ENCODE measurements at places on chromosomes 13 and 19.

GRCh38 chr13:32925506-32925905, 90.7 kb upstream of the KL start:
- no peak for DNase-seq

- DNase-seq: no peak
Observed at GRCh38 chr13:97211300-97211699, 10.8 kb upstream of the MBNL2 start.

DNA sequence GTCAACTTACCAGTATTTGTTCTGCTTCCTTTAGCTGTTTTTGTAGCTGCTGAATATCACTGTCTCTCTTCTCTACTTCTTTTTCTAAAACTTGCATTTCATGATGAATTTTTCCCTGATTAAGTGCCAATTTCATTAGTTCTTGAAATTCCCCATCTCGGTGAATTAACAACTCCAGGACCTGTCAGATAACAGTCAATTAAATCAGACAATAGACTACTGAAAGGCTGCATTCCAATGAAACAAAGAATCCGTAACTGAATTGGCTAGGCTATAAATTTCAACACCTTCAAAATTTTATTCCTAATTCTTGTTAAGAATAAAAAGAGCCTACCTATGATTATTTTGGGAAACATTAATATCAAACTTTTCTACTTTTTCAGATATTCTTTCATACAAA, 8.6 kb downstream of the MED4 start:
- no peak for DNase-seq

GRCh38 chr19:17836530-17836929, 11.3 kb downstream of the JAK3 start:
- DNase-seq: no peak

DNA sequence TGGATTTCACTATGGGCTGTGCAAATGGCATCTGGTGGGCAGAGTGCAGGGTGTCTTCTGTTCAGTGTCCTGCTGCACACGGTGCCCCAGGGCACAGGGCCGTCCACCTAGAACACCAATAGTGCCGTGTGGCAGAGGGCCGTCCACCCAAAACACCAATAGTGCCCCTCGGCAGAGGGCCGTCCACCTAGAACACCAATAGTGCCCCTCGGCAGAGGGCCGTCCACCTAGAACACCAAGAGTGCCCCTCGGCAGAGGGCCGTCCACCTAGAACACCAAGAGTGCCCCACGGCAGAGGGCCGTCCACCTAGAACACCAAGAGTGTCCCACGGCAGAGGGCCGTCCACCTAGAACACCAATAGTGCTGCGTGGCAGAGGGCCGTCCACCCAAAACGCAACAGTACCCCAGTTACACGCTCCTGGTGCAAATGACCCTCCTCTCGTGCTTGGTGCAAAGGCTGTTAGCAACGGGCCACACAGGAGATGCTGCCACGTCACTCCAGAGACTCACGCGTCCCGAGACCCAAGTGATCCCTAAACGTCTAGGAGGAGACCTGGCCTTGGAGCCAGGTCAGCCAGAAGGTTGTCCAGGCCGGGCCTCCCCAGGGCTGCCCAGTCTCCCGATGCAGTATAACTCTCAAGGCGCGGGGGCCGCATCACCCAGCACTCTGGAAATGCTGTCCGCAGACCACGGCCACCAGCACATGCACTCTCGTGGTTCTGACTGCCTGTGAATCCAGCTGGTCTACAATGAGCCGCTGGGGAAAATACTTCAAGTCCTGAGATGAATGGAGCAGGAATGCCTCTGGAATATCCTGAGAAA, 51.5 kb downstream of the RASA3 start:
- DNase-seq: no peak

GRCh38 chr13:27026396-27026795, 145.2 kb downstream of the USP12 start:
- DNase-seq: no peak

- DNase-seq: peak; percentile 13
Observed at GRCh38 chr13:99658261-99658991, 157.2 kb downstream of the TM9SF2 start.

- no peak for DNase-seq
Observed at GRCh38 chr13:85638265-85638664, 161.0 kb downstream of the SLITRK6 start.

GRCh38 chr13:76349700-76350099, 536.5 kb downstream of the KCTD12 start:
- no peak for DNase-seq

DNA sequence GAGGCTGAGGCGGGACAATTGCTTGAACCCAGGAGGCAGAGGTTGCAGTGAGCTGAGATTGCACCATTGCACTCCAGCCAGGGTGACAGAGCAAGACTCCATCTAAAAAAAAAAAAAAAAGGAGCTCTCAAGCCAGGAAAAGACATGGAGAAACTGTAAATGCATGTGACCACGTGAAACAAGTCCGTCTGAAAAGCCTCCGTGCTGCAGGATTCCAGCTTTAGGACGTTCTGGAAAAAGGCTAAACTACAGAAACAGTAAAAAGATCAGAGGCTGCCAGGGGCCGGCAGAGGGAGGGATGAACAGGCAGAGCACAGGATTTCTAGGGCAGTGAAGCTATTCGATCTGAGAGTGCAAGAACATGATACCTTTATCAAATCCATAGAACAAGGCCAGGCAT, 40.7 kb upstream of the NDUFS7 start:
- no peak for DNase-seq

DNA sequence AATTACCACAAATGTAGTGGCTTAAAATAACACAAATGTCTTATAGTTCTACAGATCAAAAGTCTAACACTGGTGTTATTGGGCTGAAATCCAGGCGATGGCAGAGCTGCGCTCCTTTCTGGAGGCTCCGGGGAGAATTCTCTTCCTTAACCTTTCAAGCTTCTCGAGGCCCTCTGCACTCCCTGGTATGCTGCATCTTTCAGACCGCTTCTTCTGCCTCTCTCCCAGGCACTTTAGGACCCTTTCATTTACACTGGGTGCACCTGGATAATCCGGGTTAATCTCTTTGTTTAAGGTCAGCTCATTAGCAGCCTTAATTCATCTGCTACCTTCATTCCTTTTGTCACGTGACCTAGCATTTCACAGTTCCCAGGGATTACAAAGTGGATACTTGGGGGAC, 211.3 kb upstream of the RFC3 start:
- DNase-seq: no peak

- no peak for DNase-seq
Observed at GRCh38 chr13:52775511-52775910, 35.9 kb upstream of the CNMD start.

DNA sequence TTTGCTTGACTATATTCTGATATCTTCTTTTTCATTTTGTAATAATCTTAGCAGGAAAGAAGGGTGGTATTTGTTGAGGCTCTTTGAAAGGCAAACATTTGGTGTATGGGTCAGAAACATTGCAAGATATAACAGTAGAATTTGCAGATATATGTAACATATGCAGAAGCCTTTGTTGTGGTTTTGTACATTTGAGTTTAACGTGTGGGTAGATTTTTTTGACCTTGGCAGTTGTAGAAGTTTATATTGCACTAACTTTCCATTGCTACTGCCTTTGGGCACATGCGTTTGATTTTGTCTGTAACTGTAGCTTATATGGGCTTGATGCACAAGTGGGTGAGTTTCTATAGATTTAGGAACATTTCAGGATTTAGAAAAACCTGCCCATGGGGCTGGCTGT, 78.5 kb upstream of the SPRY2 start:
- DNase-seq: no peak

All from stimulated activated CD8-positive, alpha-beta memory T cell treated with anti-CD3 and anti-CD28 coated beads, Interleukin-4, amount 100 ng/mL, for 1 hour (primary cell).